ENCODE measurements at places on chromosomes 1 and 21.

- DNase-seq, result no peak
These were observed 76.2 kb downstream of the DPYD start for GRCh38 chr1:97844552-97845089.

GRCh38 chr1:2383576-2383975, 7.8 kb downstream of the MORN1 start:
- DNase-seq, result no peak

GRCh38 chr1:14165371-14165801, 433.1 kb upstream of the KAZN start:
- DNase-seq, result no peak

GRCh38 chr1:54977533-54978297, 2.7 kb upstream of the TMEM61 start:
- no peak for DNase-seq

DNA sequence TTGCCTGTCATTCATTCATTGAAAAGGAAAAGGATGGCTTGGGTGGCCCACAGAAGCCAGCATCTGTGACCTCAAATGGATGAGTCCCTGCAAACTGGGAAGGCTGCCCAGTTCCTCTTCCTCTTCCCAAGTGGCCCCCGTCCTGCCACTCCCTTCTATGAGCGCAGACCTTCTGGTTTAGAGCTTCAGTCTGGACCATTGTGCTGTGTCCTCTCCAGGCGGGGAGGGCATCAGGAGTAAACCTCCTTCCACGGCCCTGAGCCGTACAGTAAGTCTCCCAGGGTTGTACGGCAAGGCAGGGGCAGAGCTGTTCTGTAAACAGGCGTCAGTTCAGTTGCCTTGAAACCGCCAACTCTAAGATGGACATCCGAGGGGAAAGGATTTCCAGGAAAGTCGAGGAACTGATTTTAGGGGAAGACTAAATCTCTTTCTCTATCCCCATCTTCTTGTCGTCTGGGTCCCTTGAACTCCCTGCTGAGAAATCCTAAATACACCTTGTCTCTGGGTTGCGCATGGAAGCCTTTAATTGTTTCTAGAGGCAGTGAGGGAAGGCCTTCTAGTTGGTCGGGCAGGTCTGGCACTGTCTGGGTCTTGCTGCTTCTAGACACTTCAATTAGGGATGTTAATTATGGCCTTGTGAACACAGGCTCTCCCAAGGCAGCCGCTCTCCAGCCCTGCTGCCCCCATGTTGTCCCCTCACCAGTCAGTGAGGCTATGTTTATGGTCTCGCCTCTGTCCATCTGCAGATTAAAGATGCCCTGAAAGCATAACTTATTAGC, 22.1 kb downstream of the SOX13 start:
- no peak for DNase-seq

GRCh38 chr1:231842441-231842840, 215.9 kb downstream of the DISC1 start:
- DNase-seq, result no peak

DNA sequence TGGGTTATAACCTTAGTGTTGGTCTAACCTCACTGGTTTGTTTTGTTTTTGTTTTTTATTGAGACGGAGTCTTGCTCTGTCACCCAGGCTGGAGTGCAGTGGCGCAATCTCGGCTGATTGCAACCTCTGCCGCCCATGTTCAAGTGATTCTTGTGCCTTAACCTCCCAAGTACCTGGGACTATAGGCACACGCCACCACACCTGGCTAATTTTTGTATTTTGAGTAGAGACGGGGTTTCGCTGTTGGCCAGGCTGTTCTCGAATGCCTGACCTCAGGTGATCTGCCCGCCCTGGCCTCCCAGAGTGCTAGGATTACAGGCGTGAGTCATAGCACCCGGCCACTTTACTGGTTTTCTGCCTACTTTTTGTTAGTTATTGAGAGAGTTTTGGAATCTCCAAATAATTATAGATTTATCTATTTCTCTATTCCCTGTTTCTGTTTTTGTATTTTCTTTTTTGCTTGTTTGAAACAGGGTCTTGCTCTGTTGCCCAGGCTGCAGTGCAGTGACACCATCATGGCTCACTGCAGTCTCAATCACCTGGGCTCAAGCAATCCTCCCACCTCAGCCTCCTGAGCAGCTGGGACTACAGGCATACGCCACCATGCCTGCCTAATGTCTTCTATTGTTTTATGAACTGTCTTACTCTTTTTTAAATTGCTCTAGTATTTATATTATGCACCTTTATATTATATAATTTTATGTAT, 21.4 kb downstream of the SMG7 start:
- DNase-seq, result no peak

DNA sequence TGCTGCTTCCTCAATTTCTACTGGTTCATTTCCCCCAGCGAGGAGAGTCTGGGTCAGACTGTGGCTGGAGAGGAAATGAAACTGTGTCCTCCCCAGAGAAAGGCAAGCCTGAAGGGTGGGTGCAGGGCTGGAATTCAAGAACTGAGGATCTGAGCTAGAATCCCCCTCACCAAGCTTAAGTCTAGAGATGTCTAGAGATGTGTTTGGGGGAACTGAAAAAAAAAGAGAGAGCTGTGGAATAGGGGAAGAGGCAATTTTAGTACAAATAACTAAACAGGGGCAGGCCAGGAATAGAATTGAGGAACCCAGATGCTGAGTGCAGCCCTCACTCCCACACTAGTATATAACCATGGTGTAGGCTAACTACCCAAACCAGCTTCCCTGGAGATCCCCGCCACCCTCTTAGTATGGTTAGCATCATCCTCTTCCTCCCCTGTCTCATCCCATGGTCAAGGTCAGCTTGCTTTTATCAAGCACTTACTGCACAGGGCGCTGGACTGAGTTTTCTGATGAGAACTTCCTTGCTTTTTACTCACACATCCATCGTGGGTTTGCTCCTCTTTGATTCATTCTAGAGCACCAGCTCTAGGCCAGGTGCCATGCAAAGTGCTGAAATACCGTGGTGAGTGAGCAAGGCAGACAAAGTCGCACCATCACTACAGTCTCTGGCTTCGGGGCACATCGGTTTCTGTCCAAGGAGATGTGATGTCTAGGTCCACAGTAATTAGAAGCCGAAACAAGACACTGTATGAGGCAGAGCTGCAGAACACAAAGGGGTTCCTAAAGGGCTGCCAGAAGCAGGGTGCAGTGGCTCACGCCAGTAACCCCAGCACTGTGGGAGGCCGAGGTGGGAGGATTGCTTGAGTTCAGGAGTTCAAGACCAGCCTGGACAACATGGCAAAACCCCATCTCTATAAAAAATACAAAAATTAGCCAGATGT, 112.9 kb upstream of the IPO9 start:
- DNase-seq, result no peak

GRCh38 chr1:72278461-72278860, 3.9 kb downstream of the NEGR1 start:
- no peak for DNase-seq

- DNase-seq, result no peak
These were observed 32.3 kb downstream of the RAB3GAP2 start for GRCh38 chr1:220239966-220240365.

DNA sequence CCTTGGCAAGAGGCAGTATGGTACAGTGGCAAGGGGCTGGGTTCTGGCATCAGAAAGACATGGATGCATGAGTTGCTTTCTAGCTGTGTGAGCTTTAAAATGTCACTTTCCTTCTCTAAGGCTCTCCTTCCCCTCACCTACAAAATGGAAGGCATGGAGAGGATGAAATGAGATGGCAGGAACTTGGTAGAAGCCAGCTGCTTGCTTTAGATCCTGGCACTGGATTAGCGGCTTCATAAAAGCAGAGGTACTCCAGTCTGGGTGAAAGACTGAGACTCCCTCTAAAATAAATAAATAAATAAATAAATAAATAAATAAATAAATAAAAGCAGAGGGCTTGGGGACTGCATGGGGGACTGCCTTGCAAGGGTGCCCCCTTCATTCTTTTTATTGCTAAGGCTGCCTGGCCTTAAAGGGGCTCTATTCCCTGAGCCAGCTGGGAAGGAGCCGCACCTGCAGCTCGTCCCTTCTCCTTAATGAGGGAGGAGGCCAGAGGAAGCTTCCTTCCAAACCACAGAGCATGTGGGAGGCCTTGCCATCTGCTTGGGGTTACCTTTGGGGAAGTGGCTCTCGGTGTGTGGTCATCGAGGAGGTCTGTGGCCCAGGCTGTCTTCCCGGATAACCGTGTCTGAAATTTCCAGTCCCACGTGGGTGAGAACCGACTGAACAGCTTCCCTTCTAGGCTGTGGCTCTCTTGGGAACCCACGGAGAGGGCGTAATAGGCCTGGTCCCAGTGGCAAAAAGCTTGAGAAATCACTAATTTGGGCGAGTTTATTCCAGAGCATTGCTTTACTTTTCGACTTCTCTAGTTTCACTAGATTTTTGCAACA, 2.0 kb upstream of the ATP13A2 start:
- no peak for DNase-seq

DNA sequence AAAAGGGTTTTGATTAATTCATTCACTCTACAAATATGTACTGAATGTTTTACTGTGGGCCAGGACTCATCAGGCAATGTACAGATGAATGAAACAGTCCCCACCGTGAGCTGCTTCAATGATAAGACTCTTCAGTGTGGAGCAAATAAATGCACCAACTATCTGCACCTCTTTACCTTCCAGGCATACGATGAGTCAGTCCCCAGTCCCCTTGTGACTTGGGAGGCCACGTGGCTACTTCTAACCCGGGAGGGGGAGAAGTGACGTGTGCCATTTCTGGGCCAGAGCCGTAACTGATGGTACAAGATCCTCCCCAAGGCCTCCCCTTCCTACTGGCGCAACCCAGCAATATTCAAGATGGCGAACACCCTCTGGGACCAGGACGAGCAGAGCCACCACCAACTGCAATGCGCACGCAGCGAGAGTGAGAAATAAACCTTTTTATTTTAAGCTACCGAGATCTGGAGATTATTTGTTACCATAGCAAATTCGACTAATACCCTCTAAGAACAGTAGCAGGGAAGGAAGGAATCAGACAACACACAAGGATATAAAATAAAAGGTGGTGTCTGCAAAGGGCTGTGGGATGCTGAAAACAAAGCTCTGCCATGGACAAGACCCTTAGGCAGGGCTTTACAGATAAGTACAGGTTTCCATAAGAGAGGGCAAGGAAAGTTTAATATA, 74.5 kb downstream of the NPHP4 start:
- no peak for DNase-seq

DNA sequence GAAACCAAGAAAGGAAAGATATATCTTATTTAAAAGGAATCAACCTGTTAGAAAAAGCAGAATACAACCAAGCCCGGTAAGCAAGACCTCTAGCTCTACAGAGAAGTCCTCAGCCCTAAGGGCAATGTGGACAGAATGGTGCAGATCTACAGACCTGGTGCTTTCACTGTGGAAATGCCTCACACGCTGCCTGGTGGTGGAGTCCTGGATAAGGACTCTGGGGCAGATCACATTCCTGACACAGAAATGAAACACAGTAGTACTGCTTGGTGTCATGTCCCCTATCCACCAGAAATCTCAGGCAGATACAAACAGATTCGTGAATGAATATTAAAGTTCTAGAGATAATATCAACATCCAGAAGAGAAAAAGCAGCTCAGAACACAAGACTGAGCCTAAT, 6.8 kb downstream of the CNN3 start:
- no peak for DNase-seq

DNA sequence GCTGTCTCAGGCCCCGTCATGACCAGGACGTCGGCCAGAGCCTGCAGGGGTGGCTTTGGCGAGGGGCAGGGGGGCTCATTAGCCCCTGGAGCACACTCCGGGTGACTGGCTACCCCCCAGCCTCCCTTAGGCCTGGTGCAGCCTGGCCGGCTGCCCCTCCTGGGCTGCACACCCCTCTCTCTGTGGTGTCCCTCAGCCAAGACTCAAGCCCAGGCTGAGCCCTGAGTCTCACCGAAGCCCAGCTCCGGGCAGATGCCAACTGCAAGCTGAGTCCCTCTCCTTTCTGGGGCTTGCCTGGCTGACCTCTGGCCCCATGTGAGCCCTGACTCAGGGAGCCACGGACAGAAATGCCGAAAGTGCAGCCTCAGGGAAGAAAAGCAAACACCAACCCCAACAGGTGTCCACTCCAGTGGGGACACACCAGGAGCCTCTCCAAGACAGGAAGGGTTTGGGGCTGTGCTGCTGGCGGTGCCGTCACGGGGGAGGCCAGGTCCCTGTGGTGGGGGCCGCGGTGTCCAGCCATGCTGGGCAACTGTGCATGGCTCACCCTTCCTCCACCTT, 5.3 kb upstream of the IBA57 start:
- DNase-seq, result no peak

GRCh38 chr1:33390542-33390941, 40.4 kb downstream of the PHC2 start:
- DNase-seq, result no peak

- DNase-seq, result no peak
These were observed 337.5 kb downstream of the CHRM3 start for GRCh38 chr1:239723776-239724367.

DNA sequence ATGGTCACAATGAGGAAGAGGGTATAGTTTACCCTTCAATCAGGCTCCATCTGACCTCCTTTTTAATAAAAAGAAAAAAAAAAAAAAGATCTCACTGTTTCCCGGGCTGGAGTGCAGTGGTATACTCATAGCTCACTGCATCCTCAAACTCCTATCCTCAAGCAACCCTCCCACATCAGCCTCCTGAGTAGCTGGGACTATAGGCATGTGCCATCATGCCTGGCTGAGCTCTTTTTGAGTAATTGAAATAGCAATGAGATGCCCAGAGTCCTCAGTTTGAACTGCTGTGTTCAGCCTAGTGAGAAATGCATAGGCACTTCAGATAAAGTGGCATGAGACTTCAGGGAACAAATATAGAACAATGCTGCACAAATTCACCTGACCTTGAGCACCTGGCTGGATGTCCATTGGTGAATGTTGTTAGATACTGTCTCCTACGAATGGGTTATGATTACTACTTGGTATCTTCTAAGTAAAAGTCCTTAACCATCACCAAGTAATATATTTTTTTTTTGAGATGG, 67.6 kb downstream of the NR5A2 start:
- no peak for DNase-seq

GRCh38 chr1:230114237-230114651, 47.2 kb downstream of the GALNT2 start:
- DNase-seq, result no peak

- DNase-seq, result no peak
These were observed 199.1 kb downstream of the DYRK1A start for GRCh38 chr21:37565530-37566223.

- DNase-seq, result no peak
These were observed 78.6 kb downstream of the IVNS1ABP start for GRCh38 chr1:185238447-185238846.

GRCh38 chr21:38702196-38702595, 103.5 kb upstream of the ETS2 start:
- no peak for DNase-seq

GRCh38 chr1:70768216-70768615, 279.4 kb downstream of the PTGER3 start:
- no peak for DNase-seq

DNA sequence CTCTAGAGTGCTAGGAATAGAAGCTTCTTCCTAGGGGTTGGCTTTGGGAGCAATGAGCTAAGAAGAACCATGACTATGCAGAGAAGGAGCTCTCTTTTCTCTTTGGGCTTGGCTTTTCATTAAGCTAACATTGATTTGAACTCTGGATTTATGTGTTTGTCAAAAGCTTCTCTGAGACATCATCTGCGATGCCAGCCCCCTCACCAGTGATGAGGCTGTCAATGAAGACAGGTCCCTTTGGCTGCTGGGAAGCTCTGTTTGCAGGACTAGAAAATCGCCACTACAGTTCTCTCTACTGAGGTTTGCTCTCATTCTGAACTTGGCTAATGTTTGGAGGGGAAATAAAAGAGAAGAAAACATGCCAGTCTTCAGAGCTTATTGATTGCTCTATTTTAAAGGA, 185.0 kb downstream of the PCP4 start:
- DNase-seq, result no peak

All from GM18507 (cell line).